ENCODE measurements at places on chromosomes 3 and 15. TPM values are rescaled to one million over a fixed set of nuclear protein-coding genes. Genes with fewer than 3 reads are reported as not detected.

DNA sequence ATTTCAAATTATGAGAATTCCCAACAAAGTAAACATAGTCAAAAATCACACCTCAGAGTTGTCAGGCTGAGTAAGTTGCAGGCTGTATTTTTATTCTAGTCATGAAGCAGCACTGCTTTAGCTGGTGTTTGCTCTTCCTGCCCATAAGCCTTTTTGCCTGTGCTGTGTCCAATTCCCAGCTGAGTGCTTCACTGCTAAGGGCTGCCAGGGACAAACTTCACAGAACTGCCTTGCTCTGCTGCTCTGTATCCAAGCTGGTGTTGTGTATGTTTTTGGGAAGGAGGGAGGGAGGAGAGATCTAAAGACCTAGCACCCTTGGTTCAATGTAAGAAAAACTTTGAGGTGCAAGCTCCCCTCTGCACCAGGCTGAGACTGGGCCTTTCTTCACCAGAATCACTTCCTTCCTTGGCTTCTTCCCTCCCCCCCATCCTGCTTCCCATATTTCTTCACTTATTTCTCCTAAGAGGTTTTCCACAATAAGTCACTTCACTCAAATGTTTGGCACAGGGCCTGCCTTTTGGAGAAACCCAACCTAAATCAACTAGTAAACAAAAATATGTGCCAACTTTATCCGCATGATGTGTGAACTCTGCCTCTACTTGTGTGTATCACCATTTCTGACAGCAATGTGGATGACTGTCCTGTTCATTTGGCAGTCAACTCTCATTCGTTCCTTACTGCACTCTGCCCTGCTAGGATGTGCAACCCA lies 156.1 kb downstream of the TBL1XR1 start:
- H3K27me3 ChIP-seq, result no peaks in the 10 kb centered on the region
- no peak overlapping the region for H3K4me3 ChIP-seq
- no peak for DNase-seq
- peaks cover 70% of the 10 kb centered on the region for H3K36me3 ChIP-seq
- H3K27ac ChIP-seq, result peak overlapping the region; percentile 44

DNA sequence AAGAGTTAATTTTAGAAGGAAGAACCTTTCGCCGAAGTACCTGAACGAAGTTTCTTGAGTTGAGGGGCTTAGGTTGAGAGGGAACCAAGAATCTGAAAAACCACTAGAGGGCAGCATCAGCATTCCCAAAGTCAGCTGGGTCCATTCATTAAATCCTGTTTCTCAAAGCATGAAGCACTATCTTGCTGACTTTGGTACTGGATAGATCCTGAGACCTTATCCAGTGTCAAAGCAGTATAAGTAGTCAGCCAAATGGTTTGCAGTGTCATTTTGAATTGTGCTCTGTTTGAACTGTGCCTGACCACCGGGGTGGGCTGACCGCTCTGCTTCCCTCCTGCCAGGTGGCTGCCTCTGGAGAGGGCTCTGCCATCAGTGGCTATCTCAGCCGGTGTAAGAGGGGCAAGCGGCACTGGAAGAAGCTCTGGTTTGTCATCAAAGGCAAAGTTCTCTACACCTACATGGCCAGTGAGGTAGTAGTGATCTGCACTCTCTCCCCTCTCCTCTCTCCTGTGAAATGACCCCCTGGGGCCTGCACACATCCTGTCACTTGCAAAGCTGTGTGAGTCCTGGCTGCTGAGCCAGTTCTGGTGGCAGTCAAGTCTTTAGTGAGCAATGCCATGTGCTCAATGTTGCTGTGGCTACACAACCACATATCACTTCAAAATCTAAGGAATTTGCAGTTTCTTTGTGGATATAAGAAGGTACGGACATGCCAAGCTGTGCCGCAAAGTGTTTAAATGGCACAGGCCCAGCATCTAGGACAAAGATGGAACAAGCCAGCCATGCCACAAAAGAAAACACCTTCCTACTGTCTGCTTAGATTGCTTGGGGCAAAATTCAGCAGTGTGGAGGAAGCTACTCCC lies 21.4 kb upstream of the NR2C2 start:
- no peak for DNase-seq
- H3K4me1 ChIP-seq, result no peaks in the 10 kb centered on the region
- no peak overlapping the region for H3K27ac ChIP-seq
- H3K27me3 ChIP-seq, result peaks cover 4% of the 10 kb centered on the region
- no peaks in the 10 kb centered on the region for H3K36me3 ChIP-seq

GRCh38 chr15:58562135-58562534 lies 130.3 kb downstream of the LIPC start:
- no peak overlapping the region for H3K4me3 ChIP-seq
- DNase-seq, result no peak
- H3K27ac ChIP-seq, result no peak overlapping the region
- peaks cover 2% of the 10 kb centered on the region for H3K36me3 ChIP-seq
- peaks cover 4% of the 10 kb centered on the region for H3K27me3 ChIP-seq
- H3K4me1 ChIP-seq, result no peaks in the 10 kb centered on the region

Gene C3orf70
- total RNA-seq, result 0.07 TPM

Gene DNAH1
- 26.5 TPM for total RNA-seq

GRCh38 chr15:70318594-70319465 lies 221.1 kb upstream of the TLE3 start:
- no peak overlapping the region for H3K27ac ChIP-seq
- no peaks in the 10 kb centered on the region for H3K36me3 ChIP-seq
- H3K4me3 ChIP-seq, result no peak overlapping the region
- no peak for DNase-seq

Gene CYP8B1
- not detected for total RNA-seq

DNA sequence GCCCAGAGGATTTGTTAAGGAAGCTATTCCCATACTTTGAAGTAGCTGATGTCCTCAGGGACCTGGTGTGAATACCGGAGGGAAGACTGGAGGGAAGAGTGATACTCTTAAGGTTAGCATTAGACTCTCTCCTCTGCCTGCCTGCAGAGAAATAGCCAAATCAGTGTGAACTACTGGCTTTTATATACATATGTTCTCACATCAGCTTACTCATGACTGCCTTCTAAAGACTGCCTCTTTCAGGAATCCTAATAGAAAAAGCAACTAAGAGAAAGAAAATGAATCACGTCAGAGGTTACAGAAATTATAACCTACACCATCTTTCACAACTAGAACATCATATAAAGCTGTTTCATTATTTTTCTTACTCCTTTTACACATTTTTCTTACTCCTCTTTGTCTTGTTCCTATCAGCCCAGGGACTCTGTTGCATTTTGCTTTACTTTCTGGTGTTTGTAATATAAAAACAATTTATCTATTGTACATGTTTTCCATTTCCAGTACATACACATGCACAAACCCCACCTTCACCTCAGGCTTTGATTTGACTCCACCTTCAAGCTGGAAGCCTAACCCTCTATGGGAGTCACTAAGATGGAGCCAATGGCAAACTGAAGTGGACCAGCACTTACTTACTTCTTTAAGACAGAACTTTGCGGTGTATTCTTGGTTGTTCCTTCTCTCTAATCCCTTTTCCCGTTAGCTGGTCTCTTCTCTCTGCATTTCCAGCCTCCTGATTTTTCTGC lies 257.7 kb upstream of the UBE2E1 start:
- no peak overlapping the region for H3K27ac ChIP-seq
- H3K36me3 ChIP-seq, result no peaks in the 10 kb centered on the region
- DNase-seq, result no peak
- no peaks in the 10 kb centered on the region for H3K4me1 ChIP-seq

GRCh38 chr3:42700366-42701288 lies 2.0 kb downstream of the HHATL start:
- H3K4me1 ChIP-seq, result peaks cover 15% of the 10 kb centered on the region
- no peak overlapping the region for H3K27ac ChIP-seq
- H3K4me3 ChIP-seq, result no peak overlapping the region
- no peaks in the 10 kb centered on the region for H3K27me3 ChIP-seq

Gene ALPK3
- total RNA-seq, result 0.35 TPM

- no peak overlapping the region for H3K4me3 ChIP-seq
- peaks cover 36% of the 10 kb centered on the region for H3K36me3 ChIP-seq
- peaks cover 29% of the 10 kb centered on the region for H3K4me1 ChIP-seq
- no peak for DNase-seq
- H3K27ac ChIP-seq, result no peak overlapping the region
- no peaks in the 10 kb centered on the region for H3K27me3 ChIP-seq
Measured at GRCh38 chr15:101694261-101694660, 30.0 kb downstream of the TARS3 start.

- no peaks in the 10 kb centered on the region for H3K27me3 ChIP-seq
- H3K4me1 ChIP-seq, result no peaks in the 10 kb centered on the region
- H3K4me3 ChIP-seq, result no peak overlapping the region
- no peak for DNase-seq
Measured at GRCh38 chr3:158220575-158220974, 110.7 kb downstream of the RSRC1 start.

DNA sequence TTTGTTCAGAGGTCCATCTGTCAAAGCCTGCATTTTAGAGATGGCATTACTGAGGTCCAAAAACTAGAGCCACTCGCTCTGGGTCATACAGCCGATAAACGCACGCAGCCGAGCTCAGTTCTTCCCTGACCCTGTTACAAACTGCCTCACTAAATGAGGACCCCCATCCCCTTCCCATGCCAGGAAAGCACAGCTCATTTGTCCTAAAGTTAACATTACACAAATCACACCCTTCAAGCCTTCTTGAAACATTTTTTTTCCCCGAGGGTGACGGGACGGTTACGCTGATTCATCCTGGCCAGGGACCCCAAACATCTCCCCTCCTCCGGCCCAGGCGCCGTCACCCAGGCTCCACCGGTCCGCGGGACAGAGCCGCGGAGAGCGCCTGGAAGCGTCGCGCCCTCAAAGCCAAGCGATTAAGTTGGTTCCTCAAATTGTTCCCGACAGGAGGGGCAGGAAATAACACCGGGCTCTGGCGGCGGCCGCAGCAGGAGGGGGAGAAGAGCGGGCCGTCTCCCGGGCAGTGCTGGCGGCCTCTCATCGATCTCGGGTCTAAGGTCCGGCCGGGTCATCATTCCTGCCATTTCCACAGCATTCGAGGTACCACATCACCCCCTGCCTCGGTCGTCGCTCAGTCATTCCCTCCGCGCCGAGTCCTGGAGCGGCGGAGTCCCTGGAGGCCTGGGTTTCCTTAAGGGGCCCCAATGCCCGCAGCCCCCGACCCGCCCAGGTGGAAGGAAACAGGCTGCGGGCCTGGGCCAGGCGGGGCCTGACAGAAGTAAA lies 619 bp upstream of the CMTM8 start:
- H3K27me3 ChIP-seq, result peaks cover 28% of the 10 kb centered on the region
- peak overlapping the region; percentile 35 for H3K4me3 ChIP-seq
- peaks cover 13% of the 10 kb centered on the region for H3K4me1 ChIP-seq
- peaks cover 12% of the 10 kb centered on the region for H3K36me3 ChIP-seq

DNA sequence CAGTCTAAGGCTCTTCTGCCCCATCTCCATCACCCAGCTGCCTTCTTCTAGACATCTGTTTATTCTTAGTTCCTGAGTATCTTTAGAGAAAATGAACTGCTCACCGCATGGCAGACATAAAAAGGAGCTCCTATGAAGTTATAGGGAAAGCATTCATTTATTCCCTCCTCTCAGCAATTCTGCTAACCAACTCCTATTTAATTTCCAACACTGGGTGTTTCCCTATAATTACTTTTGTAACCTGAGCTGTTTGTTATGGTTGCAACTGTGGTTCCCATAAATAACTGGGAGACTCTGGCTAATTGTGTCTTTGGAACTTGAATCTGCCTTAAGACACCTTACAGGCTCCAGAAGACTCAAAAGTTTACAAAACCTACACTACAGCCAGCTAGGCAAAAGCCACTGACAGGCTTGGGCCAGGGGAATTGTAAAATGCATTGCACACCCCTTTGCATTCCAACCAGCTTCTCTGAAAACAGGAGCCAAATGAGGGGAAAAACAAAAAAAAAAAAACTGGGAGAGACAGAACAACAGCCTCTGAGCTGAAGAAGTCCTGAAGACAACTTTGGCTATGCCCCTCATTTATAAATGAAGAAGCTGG lies 231.5 kb upstream of the FEZF2 start:
- H3K36me3 ChIP-seq, result no peaks in the 10 kb centered on the region
- H3K27ac ChIP-seq, result no peak overlapping the region
- H3K4me3 ChIP-seq, result no peak overlapping the region
- DNase-seq, result no peak
- H3K4me1 ChIP-seq, result no peaks in the 10 kb centered on the region

DNA sequence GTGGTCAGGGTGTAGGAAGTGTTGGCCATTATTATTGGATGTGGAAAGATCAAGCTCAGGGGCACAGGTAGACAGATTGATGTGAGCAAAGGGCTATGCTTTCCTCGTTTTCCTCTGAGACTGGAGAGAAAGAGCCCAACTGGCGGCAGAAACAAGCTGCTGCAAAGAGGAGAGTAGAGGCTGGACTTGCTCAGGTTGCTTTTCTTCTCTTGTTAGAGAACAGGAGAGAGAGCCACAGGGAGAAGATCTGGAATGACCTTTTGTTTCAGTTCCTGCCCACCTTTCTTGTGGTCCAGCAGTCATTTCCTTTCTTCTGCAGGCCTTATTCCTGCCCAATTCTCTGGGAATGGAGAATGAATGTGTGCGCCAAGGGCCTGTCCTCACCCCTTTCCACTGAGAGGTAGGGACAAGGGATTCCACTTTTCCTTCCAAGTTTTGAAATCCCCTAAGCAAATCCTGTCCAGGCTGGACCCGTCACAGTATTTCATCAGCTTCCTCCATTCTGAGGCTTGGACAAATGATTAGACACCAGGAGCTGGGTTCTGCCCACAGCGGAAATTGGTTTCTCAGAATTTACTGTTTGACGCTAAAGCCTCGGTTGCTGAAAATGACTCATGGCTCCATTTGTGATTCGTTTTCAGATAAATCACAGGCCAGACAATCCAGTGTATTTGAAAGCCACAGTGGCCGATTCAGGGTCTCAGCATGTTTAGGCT lies 16.1 kb downstream of the ZNF80 start:
- DNase-seq, result peak; percentile 91
- no peaks in the 10 kb centered on the region for H3K27me3 ChIP-seq
- H3K4me3 ChIP-seq, result peak overlapping the region; percentile 32
- H3K4me1 ChIP-seq, result peaks cover 71% of the 10 kb centered on the region

GRCh38 chr3:161014843-161015749 lies 90.1 kb downstream of the B3GALNT1 start:
- no peaks in the 10 kb centered on the region for H3K27me3 ChIP-seq
- no peaks in the 10 kb centered on the region for H3K4me1 ChIP-seq
- no peak overlapping the region for H3K4me3 ChIP-seq
- no peak overlapping the region for H3K27ac ChIP-seq

GRCh38 chr15:72285927-72286516 lies 13.7 kb upstream of the PARP6 start:
- no peak overlapping the region for H3K27ac ChIP-seq
- H3K36me3 ChIP-seq, result no peaks in the 10 kb centered on the region
- no peaks in the 10 kb centered on the region for H3K27me3 ChIP-seq
- peaks cover 2% of the 10 kb centered on the region for H3K4me1 ChIP-seq
- peak; percentile 44 for DNase-seq

- peaks cover 20% of the 10 kb centered on the region for H3K36me3 ChIP-seq
- peaks cover 75% of the 10 kb centered on the region for H3K4me1 ChIP-seq
- peak overlapping the region; percentile 97 for H3K27ac ChIP-seq
- H3K27me3 ChIP-seq, result no peaks in the 10 kb centered on the region
- no peak for DNase-seq
Measured at GRCh38 chr3:151206201-151206600, 3.2 kb upstream of the GPR171 start.

Gene ZNF710
- total RNA-seq, result 16.6 TPM

GRCh38 chr3:13332158-13332557 lies 88.0 kb downstream of the NUP210 start:
- H3K36me3 ChIP-seq, result peaks cover 57% of the 10 kb centered on the region
- H3K27ac ChIP-seq, result peak overlapping the region; percentile 20
- no peaks in the 10 kb centered on the region for H3K27me3 ChIP-seq
- DNase-seq, result no peak

Gene GPR176
- not detected for total RNA-seq
